Sciatic nerve (tissue), 2 donors: ENCODE measurements at places on chromosomes 2 and 18. TPM values are rescaled to one million over a fixed set of nuclear protein-coding genes. Genes with fewer than 3 reads are reported as not detected.

DNA sequence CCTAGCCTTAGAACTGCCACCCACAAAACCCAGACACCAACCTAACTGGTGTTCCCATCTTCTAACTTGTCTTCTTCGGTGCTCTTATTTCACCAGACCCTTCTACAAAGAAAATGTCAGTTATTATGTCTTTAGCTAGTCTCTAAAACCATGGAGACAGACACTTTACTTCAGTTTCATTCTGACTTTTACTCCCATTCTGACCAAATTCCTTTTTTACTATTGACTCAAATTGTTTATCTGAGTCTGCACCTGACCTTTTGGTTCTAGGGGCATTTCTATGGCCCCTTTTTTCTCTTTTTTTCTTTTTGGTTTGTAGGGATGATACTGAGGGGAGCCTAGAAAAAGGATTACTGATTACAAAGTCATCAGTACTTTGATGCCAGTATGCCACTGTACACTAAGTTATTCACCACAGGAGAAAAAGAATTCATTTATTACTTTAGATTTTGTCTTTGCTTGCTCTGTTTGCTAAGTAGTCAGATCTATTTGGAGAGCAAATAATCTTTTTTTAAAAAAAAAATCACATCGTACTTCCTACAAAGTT, 6.8 kb upstream of the SLC1A4 start:
- DNase-seq, result no peak

The DAPL1 gene
- total RNA-seq, result not detected

- DNase-seq, result no peak
These were observed 12.4 kb upstream of the TRIB2 start for GRCh38 chr2:12704378-12704777.

The LHCGR gene
- total RNA-seq, result 12.4 TPM

DNA sequence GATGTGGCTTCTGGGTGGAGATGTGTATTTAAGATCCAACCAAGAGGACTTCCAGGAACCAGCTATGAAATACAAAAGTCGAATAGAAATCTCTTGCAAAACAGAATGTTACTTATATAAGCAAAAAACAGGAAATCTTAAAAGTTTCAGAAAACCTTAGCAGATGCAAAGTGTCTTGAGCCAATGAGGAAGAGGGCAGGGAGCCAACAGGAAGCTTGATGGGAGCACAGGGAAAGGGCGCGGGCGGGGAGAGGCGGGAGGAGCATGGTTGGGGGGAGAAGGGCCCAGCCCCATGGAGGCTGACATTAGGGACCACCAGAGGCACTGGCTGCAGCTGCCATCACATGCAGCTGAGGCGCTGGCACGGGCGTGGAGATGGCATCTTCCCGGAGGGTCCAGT, 203.3 kb downstream of the SNTG2 start:
- no peak for DNase-seq

GRCh38 chr2:15800495-15801329, 139.6 kb upstream of the MYCN start:
- peak; percentile 76 for DNase-seq

The GRB14 gene
- total RNA-seq, result 20.2 TPM

DNA sequence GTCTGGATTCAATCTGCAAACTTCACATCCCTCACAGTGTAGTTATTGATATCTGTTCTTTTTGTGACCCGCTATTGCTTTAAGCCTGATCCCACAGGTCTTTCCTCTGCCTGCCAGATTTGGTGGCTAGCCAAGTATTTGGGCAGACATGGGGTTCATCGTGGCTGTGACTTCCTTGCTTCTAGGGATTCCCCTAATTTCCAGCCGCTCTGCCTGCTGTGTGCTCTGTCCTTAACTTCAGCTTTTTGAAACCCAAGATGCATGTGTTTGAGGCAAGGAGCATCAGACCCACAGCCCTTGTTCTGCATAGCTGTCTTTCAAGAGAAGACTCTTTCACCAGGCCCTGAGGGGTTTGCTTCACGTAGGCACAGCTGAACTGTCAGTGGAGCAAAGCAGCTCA, 54.2 kb downstream of the NCAPH start:
- DNase-seq, result peak; percentile 34

GRCh38 chr18:8040021-8040420, 472.9 kb downstream of the PTPRM start:
- DNase-seq, result no peak

GRCh38 chr2:8590938-8591337, 90.9 kb upstream of the ID2 start:
- no peak for DNase-seq

- no peak for DNase-seq
These were observed 34.3 kb downstream of the MAL start for GRCh38 chr2:95059656-95060370.

The UGT1A10 gene
- not detected for total RNA-seq

DNA sequence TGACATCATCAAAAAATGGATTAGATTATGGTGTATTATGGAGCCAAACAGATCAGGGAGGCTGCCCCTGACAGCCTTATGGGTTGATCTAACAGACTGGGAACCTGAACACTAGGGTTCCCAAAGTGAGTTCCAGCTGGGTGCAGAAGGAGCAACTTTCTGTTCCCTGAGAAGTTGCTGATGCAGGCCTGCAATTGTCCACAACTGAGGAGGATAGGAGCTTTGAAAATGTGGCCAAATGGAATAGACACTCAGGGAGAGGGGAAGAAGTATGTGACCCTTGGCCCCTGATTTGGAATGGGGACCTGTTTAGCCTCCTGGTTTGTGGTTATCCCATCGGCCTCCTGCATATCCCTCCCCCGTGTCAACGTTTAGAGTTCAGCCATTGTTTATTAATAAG, 262.2 kb upstream of the SKOR2 start:
- DNase-seq, result no peak

- DNase-seq, result no peak
These were observed 113.1 kb upstream of the HAAO start for GRCh38 chr2:42905341-42906110.

The TMEM178A gene
- 6.6 TPM for total RNA-seq

The SRSF7 gene
- total RNA-seq, result 121 TPM

GRCh38 chr2:144372410-144373080, 147.4 kb downstream of the ZEB2 start:
- DNase-seq, result no peak

DNA sequence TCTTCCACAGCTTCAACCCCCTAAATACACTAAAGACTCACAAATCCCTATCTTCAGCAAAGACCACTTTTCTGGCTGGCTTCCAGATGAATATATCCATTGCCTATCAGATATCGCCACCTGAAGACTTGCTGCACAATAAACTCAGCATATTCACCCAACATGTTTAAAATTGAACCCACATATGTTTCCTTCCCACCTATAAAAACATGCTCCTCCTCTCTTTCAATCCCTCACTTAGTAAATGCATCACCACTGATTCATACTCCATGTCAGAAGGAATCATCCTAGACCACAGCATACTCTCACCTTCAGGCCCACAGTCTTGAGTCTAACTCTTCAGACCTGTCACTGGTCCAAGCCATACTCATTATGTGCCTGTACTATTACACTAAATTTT, 5.3 kb downstream of the SPC25 start:
- DNase-seq, result no peak

The INSIG2 gene
- total RNA-seq, result 23.2 TPM

DNA sequence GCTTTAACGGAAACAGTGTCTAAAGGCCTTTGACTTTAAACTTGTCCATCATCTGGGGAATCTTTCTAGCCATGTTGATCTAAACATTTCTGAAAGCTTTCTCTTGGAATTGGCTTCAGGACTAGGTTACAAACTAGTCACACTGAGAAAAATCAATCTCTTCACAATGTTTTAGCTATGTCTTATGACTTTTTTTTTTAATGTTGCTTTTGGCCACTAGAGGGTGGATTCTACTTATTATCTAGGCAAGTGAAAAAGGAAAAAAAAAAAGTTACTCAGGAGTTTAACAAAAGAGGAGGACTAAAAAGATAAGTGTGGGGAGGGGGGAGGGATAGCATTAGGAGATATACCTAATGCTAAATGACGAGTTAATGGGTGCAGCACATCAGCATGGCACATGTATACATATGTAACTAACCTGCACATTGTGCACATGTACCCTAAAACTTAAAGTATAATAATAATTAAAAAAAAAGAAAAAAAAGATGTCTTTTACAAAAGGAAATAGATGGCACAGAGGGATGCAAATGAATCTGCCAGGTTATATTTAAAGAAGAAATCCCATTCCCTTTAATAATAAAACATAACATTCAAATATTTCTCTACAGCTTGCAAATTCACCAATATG, 160.4 kb upstream of the PID1 start:
- no peak for DNase-seq

DNA sequence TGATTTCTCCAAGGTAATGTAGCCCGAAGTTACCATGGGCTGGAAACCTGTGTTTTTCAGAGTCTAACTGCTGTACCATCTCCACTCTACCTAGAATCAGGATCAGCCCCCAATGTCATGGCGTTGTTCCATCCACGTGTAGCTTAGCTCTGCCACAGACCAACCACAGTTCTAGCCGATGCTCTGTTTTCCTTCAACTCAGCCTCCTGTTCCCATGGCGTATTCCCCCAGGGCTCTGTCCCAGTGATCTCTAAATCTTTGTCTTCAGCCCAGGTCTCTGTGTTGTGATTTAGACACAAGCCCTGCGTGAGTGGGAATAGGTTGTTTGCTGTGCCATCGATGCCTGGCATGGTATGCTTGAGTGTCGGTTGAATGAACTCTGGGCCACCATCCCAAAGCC, 53.4 kb downstream of the LPIN1 start:
- DNase-seq, result peak; percentile 27

- DNase-seq, result no peak
These were observed 242.3 kb upstream of the PXDN start for GRCh38 chr2:1986598-1986997.

GRCh38 chr2:217669831-217670230, 333.0 kb downstream of the TNS1 start:
- DNase-seq, result no peak

DNA sequence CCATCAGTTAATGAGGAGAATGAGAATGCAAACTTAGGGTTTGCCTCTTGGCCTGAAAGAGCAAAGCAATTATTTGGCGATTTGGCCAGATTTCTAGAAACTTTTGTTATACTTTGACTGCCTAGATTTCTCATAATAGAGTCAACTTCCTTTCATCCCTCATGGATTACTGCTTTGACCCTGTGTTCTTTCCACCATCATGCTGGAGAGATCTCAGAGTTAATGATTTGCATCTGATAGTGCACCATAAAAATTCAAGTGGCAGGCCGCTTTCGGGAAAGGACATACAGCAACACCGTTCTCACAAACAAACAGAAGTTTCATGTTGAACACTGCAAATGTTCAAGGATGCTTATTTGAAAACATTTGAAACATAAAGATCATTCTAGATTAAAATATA, 143.7 kb upstream of the ZFP36L2 start:
- no peak for DNase-seq

GRCh38 chr2:69755862-69756467, 14.0 kb downstream of the ANXA4 start:
- DNase-seq, result no peak

DNA sequence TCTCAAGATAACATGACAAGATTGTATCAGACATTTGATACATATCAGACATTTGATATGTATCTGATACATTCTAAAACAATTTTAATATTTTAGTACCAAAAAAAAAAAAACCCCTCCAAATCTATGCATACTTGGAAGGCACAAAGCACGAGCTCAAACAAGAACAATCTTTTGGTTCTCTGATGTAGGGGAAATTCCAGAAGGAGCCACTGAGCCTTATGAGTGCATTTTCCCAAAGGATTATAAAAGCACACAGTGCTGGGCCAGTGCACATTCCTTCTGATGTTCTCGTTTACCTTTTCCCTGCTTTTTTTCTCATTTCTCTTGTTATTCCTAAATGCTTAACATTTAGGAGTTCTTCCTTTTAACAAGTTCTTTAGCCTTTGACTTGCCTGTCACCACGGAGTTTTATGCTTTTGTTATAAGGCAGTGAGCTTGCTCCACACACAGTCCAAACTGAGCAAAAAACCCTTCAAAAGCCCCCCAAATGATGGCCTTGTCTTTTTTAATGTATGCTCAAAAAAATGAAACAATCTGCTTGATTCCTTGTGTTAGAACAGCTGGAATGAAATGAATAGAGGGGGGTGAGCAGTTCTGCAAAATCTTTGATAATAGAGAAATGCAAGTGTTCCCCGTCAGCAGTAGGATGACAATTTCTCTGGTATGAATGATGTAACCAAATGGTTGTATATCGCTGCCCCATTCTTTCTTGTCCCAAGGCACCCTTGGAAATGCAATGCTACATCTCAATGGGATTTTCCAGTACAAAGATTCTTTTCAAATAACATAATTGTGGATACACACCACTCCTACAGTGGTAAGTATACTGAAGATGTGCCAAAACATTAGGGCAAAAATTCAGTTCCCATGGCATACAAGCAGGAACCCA, 597.2 kb upstream of the ZEB2 start:
- no peak for DNase-seq

DNA sequence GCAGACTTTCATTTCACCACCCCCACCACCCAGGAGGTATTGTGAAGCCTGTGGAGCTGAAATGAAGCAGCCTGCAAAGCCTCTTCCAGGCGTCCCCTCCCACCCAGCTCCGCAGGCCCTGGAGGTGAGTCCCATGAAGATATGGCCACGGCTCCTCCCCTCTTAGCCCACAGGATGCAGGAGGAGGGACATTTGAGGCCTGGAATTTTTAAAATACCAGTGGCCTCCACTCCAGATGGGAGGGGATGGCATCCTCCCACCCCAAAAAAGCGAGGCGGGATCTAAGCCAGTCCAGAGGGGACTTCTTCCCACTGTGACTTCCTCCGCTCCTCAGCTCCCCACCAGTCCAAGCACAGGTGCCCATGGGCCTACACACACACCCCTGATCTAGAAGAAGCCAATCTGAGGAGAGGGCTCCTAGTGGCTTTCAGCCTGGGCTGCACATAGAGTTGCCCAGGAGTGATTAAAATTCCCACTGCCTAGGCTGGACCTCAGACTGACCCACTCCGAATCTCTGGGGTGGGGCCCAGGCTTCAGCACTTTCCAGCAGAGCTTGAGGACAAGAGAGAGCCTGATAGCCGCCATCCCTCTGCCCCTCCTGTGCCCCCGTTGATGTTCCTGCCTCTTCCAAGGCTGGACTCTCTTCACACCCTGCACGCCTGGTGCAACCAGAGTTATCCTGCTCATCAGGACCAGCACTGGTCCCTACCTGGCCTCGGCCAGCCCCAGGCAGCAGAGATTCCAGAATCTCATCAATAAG, 206.9 kb downstream of the TNS1 start:
- DNase-seq, result no peak
